ENCODE measurements at places on chromosomes 13 and 19. TPM values are rescaled to one million over a fixed set of nuclear protein-coding genes. Genes with fewer than 3 reads are reported as not detected.

Gene DKKL1
- 5.2 TPM for total RNA-seq

Gene MED26
- 11.2 TPM for total RNA-seq

Gene SIAH3
- not detected for total RNA-seq

Gene ZNF823
- 12.4 TPM for total RNA-seq

Gene PRODH2
- 5.3 TPM for total RNA-seq

Gene KIR2DL4
- not detected for total RNA-seq

Gene TSC22D1
- total RNA-seq, result 153 TPM

Gene MEDAG
- not detected for total RNA-seq

Gene ZNF223
- 14.4 TPM for total RNA-seq

Gene FAM98C
- total RNA-seq, result 14.7 TPM

Gene WDR88
- not detected for total RNA-seq

Gene ZNF611
- 47.3 TPM for total RNA-seq

Gene CYP2A6
- total RNA-seq, result not detected

Gene SH2D3A
- 19.8 TPM for total RNA-seq

Gene VAV1
- not detected for total RNA-seq

Gene CASP14
- not detected for total RNA-seq

Gene C19orf12
- 37.6 TPM for total RNA-seq

Gene ADGRE1
- total RNA-seq, result not detected

Gene C19orf47
- 19.0 TPM for total RNA-seq

Gene USHBP1
- total RNA-seq, result 0.38 TPM

Gene RINL
- total RNA-seq, result 3.0 TPM

Gene SULT2A1
- not detected for total RNA-seq

Gene ZNF574
- total RNA-seq, result 19.3 TPM

Gene PNMA8B
- 2.1 TPM for total RNA-seq

Gene ZNF45
- 23.9 TPM for total RNA-seq

Gene SAE1
- total RNA-seq, result 172 TPM

Gene PRR22
- total RNA-seq, result 5.9 TPM

Gene C13orf42
- not detected for total RNA-seq

Gene C1QTNF9B
- total RNA-seq, result not detected

Gene TYROBP
- not detected for total RNA-seq

Gene ADGRL1
- 55.3 TPM for total RNA-seq

Gene HPN
- 71.5 TPM for total RNA-seq

Gene BCL3
- total RNA-seq, result 2.9 TPM

Gene SIGLEC5
- total RNA-seq, result not detected

Gene GADD45B
- 4.9 TPM for total RNA-seq

Gene ZSCAN5A
- 15.3 TPM for total RNA-seq

Gene KLK12
- total RNA-seq, result 0.44 TPM

Gene TMEM145
- total RNA-seq, result 1.9 TPM

Gene KLK5
- total RNA-seq, result not detected

Gene PSG11
- not detected for total RNA-seq

Gene SIGLEC9
- not detected for total RNA-seq

Gene KIR3DL2
- not detected for total RNA-seq

Gene ZNF763
- 8.7 TPM for total RNA-seq

Gene CD33
- not detected for total RNA-seq

Gene PCDH20
- total RNA-seq, result 21.2 TPM

Gene CSNK1A1L
- not detected for total RNA-seq

Gene PRRG2
- total RNA-seq, result 6.8 TPM

Gene ERICH4
- not detected for total RNA-seq

Gene ZFP28
- 12.1 TPM for total RNA-seq

Gene RFPL4AL1
- not detected for total RNA-seq

Gene TEX29
- 0.44 TPM for total RNA-seq

Gene IER2
- total RNA-seq, result 93.4 TPM

Gene PTH2
- not detected for total RNA-seq

All from progenitor cell of endocrine pancreas (in vitro differentiated cells).